ENCODE measurements at places on chromosomes 4 and X. TPM values are rescaled to one million over a fixed set of nuclear protein-coding genes. Genes with fewer than 3 reads are reported as not detected.
A peak's percentile ranks its signal among the peaks of the same experiment; 100 is the strongest.

DNA sequence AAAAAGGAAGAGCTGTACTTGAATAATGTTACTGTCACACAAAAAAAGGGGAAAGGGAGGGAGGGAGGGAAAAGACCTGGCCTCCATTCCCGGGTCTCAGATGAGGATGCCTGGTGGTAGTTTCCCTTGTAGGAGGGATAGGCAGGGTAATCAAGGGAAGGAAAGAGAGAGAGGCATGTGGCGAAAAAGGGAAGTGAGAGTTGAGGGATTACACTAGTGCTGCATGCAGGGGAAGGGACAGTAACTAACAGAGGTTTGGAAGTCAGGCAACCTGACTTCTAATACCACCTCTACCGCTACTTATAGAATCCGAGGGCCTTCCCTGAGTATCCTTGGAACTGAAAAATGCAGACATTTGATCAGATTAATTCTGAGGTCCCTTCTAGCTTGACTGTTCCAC lies 821.7 kb upstream of the FTHL17 start:
- DNase-seq: no peak
- no peaks in the 10 kb centered on the region for H3K4me1 ChIP-seq
- no peaks in the 10 kb centered on the region for H3K27me3 ChIP-seq
- no peaks in the 10 kb centered on the region for H3K36me3 ChIP-seq
- H3K27ac ChIP-seq: no peak overlapping the region

DNA sequence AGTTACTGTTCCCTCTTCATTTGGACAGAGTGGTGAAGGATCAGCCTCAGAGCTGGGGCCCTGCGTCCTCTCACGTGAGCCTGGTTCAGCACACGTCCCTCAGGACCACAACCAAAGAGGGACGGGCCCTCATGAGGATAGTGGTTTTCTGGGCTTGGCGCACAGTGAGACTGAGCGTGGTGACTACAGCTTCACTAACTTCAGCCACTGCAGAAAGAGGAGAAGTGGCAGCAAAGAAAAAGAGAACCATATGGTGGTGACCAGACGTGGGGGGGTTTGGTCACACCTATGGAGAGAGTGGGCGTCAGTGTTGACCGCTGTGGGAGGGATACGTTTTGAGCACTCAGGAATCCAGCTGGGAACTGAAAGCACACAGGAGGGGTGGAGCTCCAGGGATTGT lies 21.8 kb upstream of the TNIP3 start:
- no peaks in the 10 kb centered on the region for H3K27me3 ChIP-seq
- H3K27ac ChIP-seq: no peak overlapping the region
- no peak overlapping the region for H3K4me3 ChIP-seq
- no peak for DNase-seq
- no peaks in the 10 kb centered on the region for H3K4me1 ChIP-seq
- H3K36me3 ChIP-seq: no peaks in the 10 kb centered on the region

Gene PABPC1L2A
- total RNA-seq: not detected

Gene CDX4
- not detected for total RNA-seq

Gene TRAM1L1
- not detected for total RNA-seq

Gene ANAPC10
- total RNA-seq: 17.6 TPM

Gene HTN1
- not detected for total RNA-seq

DNA sequence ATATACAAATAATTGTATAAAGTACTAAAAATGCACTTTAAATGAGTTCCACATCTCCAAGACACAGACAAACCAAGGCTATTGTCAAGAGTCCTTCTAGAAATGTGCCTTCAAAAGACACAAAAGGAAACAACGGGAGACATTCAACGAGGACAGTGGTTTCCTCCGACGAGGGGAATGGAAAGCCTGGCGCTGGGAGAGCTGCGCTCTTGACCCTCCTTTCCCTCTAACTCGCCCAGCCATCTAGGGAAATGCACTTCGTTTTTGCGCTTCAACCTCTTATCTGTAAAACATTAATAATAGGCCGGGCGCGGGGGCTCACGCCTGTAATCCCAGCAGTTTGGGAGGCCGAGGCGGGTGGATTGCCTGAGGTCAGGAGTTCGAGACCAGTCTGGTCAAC lies 37.0 kb downstream of the ZFP42 start:
- no peak overlapping the region for H3K4me3 ChIP-seq
- no peak for DNase-seq
- no peaks in the 10 kb centered on the region for H3K36me3 ChIP-seq
- no peaks in the 10 kb centered on the region for H3K27me3 ChIP-seq
- no peaks in the 10 kb centered on the region for H3K4me1 ChIP-seq

DNA sequence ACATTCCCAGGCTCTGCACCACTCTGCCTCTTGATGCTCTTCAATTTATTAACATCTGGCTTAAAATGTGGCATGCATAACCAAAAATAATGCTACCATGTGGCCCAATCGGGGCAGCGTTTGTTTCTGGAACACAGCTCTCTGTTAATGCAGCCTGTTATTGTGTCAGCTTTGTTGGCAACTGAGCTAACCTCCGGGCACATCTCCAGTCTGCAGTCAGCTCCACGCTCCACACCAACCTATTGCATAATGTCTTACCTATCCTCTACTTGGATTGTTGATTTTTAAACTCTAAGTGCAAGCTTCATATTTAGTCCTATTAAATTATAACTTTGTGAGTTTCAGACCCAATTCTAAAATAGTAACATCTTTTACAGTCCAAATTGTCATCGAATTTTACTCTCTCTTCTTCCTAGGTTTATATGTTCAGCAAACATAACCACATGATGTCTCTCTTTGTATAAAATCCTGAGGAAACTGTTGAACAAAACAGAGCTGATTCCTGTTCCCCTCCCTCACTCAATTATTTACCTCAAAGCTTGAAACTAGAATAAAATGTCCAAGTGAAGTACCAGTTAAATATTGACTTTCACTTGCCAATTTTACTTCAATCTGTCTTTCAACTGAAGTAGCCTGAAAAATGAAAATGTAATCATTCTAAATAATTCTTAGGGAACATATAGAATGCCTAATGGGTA lies 92.2 kb upstream of the RAPGEF2 start:
- no peaks in the 10 kb centered on the region for H3K27me3 ChIP-seq
- no peak overlapping the region for H3K27ac ChIP-seq
- DNase-seq: peak; percentile 85
- no peak overlapping the region for H3K4me3 ChIP-seq
- peaks cover 10% of the 10 kb centered on the region for H3K4me1 ChIP-seq

GRCh38 chr4:54941994-54942552 lies 183.3 kb downstream of the KDR start:
- no peaks in the 10 kb centered on the region for H3K27me3 ChIP-seq
- H3K4me3 ChIP-seq: no peak overlapping the region
- H3K27ac ChIP-seq: peak overlapping the region; percentile 23
- peak; percentile 16 for DNase-seq

DNA sequence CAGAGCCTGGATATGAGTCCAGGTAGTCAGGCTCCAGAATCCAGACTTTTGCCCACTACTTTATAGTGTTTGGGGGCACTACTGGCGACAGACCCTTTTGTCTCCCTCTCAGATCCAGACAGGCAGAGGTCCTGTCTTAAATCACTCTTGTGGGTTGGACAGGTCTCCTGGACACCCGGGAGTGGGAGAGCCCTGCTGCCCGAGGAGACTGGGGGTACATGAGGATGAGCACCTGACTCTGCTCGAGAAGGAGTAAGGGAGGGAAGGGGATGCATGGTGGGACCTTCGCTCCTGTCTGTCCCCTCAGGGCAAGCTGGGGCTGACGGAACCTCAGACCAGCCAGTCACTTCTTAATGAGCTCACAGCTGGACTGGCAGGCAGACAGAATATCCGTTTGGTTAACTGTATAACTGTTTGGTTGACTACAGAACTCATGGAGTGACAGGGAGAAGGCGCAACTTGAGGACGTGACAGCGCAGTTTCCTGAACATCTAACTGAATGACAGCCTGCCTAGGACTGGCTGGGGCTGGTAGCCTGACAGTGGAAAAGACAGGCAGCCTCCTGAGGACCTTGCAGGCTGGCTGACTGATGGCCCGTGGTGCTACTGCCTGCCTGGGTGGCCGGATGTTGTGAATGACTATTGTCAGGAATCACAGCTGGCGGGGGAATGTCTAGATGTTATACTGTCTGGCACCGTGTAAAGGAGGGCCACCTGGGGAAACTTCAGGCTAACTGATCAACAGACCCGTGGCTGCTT lies 1.6 kb upstream of the SUV39H1 start:
- peak overlapping the region; percentile 87 for H3K27ac ChIP-seq
- no peak for DNase-seq
- H3K36me3 ChIP-seq: peaks cover under 1% of the 10 kb centered on the region

GRCh38 chr4:169485086-169485485 lies 127.3 kb downstream of the NEK1 start:
- H3K27ac ChIP-seq: no peak overlapping the region
- no peaks in the 10 kb centered on the region for H3K27me3 ChIP-seq
- H3K4me3 ChIP-seq: no peak overlapping the region
- no peaks in the 10 kb centered on the region for H3K36me3 ChIP-seq

DNA sequence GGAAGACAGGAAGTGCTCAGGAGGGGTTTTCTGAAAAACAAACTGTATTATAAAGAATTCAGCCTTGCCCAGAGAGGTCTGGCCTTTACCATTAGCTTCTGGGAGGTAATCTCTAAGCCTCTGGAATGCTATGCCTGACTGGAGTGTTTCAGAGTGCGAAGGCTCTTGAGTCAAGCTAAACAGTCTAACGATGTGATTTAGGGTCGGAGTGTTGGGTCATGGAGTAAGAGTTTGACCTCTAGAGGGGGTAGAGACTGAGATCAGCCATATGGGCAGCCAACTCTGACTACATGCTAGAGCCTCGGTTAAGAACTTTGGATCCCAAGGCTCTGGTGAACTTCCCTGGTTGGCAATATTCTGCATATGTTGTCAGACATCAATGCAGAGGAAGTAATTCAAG lies 15.0 kb downstream of the BOD1L1 start:
- H3K4me3 ChIP-seq: no peak overlapping the region
- DNase-seq: no peak
- no peaks in the 10 kb centered on the region for H3K27me3 ChIP-seq
- H3K27ac ChIP-seq: no peak overlapping the region
- peaks cover 12% of the 10 kb centered on the region for H3K36me3 ChIP-seq

- H3K36me3 ChIP-seq: no peaks in the 10 kb centered on the region
- H3K27me3 ChIP-seq: no peaks in the 10 kb centered on the region
- no peak overlapping the region for H3K4me3 ChIP-seq
- H3K27ac ChIP-seq: no peak overlapping the region
- no peak for DNase-seq
Observed at GRCh38 chrX:110310000-110310790, 7.7 kb downstream of the AMMECR1 start.

Gene MSX1
- total RNA-seq: 1.4 TPM

DNA sequence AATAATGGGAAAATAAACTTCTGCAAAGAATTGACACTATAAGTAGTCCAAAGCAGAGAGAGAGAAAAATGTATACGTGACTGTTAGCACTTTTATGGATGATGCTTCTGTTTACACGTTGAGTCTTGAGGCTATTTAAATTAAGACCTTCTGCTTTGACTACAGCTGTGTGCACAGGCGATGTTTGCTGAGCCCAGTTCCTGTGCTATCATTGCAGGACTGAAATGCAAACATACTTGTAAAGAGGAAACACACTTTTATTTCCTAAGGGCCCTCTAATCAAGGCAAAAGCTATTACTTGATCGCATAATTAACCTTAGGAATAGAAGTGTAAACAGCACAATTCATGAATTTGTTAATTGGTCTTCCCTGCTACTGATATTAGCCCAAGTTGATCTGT lies 226.9 kb downstream of the FBXW7 start:
- no peaks in the 10 kb centered on the region for H3K36me3 ChIP-seq
- no peaks in the 10 kb centered on the region for H3K4me1 ChIP-seq
- H3K4me3 ChIP-seq: no peak overlapping the region
- peaks cover 3% of the 10 kb centered on the region for H3K27me3 ChIP-seq
- no peak for DNase-seq

Gene VCX3B
- not detected for total RNA-seq

Gene FGF5
- total RNA-seq: 0.24 TPM

- H3K36me3 ChIP-seq: no peaks in the 10 kb centered on the region
- H3K27ac ChIP-seq: no peak overlapping the region
- DNase-seq: no peak
- no peaks in the 10 kb centered on the region for H3K4me1 ChIP-seq
Observed at GRCh38 chr4:177505171-177505615, 63.0 kb upstream of the AGA start.

DNA sequence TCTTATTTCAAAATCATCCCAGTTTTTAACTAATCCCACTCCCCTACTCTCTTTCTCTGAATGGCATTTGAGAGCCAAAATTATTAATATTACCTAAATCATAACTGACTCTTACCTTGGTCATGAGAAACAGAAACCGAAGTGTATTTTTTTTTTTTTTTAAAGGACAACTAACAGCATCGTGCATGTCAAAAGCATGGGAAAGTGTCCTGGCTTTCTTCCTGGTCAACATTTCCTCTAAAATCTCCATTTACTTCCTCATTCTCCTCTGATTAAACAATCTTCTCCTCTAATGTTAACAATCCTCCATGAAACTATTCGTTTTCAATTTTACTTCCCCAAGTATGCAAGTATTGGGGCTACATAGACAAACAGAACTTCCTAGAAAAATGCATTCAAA lies 2.1 kb upstream of the STS start:
- no peaks in the 10 kb centered on the region for H3K27me3 ChIP-seq
- DNase-seq: no peak
- no peak overlapping the region for H3K27ac ChIP-seq
- no peaks in the 10 kb centered on the region for H3K36me3 ChIP-seq
- H3K4me3 ChIP-seq: no peak overlapping the region
- H3K4me1 ChIP-seq: peaks cover 15% of the 10 kb centered on the region

GRCh38 chr4:88353324-88353723 lies 25.3 kb upstream of the HERC6 start:
- no peak overlapping the region for H3K4me3 ChIP-seq
- no peak overlapping the region for H3K27ac ChIP-seq
- no peaks in the 10 kb centered on the region for H3K36me3 ChIP-seq
- no peak for DNase-seq
- H3K4me1 ChIP-seq: no peaks in the 10 kb centered on the region
- no peaks in the 10 kb centered on the region for H3K27me3 ChIP-seq

DNA sequence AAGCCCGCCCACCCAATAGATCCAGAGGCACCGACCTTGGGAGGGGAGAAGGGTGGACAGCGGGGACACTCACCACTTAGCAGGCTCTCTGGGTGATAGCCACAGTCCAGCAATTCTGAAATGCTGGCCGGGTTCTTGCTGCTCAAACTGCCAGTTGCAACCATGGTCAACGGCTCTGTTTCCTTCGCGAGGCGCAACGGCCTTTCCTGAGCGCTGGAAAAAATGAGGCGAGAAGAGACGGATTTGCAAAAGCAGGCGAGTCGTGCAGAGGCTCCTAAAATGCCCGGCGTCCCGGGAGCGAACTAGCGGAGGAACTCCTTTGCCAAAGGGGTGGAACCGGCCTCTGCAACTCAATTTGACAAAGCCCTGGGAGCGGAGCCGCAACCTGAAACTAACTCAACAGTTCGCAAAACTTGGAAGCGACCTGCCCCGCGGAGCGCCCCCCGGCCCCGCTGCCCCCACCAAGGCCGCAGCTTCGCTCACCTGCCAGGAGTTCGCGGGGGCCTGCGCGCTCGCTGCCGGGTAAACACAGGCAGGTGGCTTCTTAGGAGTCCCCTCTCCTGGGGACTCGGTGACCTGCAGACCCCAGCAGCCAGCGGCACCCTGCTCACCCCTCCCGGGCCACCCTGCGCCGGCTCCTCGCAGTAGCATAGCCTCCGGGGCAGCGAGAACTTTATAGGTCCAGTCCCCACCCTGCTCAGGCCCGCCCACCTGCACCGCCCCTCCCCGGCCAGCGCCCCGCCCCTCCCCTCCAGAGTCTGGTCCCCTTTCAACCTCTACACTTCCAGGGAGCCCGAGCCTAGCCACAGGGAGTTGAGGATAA lies at the start of gene DDIT4L:
TSS of gene DDIT4L (minus strand) at position 649 of the 823 bp plus-strand sequence. CDS start at position 164, 485 bp downstream.
- H3K4me3 ChIP-seq: peak within 1 kb of the TSS; percentile 90
- H3K4me1 ChIP-seq: peaks cover 18% of the 10 kb centered on the region
- H3K27ac ChIP-seq: peak within 1 kb of the TSS; percentile 89
- peaks cover 44% of the 10 kb centered on the region for H3K36me3 ChIP-seq
- DNase-seq: peak; percentile 84
- H3K27me3 ChIP-seq: no peaks in the 10 kb centered on the region

Gene ADRA2C
- total RNA-seq: 4.0 TPM

- no peak for DNase-seq
- H3K4me3 ChIP-seq: no peak overlapping the region
- H3K4me1 ChIP-seq: no peaks in the 10 kb centered on the region
Observed at GRCh38 chr4:98626350-98626749, 32.1 kb downstream of the TSPAN5 start.

All from psoas muscle (tissue), 8 donors.